ENCODE measurements at places on chromosomes 6 and 20.

DNA sequence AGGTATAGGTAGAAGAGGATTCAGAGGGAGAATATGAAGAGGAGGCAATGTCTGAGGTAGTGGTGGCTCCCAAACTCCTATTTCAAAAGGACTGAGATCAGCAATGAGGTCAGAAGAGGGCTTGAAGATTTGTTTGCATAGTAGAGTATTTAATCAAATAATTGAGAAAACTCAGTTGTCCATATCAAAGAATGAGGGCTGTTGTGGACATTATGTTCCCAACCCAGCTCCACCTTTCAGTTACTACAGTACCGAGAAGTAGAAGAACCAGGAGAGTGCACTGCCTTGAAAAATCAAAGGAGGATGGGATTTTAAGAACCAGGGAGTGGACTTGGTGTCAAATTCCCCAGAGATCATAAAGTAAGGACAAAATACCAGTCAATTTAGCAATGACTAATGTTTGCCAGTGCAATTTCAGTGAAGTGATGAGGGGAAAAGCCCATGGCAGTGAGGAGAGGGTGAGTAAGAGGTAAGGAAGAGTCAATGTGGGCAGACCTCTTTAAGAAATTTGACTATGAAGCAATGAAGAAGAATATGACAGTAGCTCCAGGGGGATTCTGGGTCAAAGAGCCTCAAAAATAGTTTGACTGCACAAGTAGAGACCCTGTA lies 382.4 kb downstream of the PKHD1 start:
- no peak for DNase-seq

GRCh38 chr20:43011491-43011890 lies 178.2 kb downstream of the PTPRT start:
- no peak for DNase-seq

DNA sequence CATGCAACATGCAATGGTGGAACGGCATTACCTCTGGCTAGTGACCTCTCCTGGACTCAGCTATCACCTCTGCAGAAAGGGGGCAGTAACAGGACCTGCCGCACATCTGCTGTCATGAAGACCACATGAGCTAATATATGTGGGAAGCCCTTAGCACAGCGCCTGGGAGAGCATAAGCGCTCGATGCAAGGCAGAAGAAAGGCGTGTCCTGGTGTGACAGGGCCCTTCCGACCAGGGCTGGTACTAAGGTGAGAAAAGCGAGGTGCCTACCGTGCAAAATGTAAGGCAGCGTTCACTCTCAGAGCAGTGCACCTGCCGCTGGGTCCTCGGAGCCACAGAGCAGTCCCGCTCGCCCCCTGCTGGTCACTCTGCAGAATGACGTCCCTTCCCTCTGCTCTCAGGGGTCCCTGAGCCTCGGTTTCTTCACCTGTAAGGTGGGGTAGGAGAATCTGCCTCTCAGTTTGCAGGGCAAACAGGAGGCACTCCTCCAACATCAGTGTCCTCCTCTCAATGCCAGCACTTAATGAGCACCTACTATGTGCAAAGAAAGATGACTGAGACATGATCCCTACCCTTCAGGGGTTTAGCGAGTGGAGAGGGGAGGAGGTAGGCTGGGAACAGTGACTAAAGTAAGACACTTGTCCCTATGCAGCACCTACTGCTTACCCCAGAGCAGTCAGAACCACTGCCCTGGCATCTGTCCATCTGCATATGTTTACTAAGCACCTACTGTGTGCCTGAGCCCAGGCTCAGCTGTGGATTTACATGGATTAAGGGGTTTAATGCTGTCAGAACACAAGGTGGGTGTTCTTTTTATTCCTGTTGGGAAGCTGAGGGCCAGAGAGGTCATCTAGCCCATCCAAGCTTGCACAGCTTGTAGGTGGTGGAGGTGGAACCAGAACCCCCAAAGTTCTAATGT lies 41.1 kb upstream of the PTGIS start:
- peak; percentile 59 for DNase-seq

- no peak for DNase-seq
Observed at GRCh38 chr20:33172781-33173180, 4.8 kb downstream of the BPIFA2 start.

- DNase-seq = no peak
Observed at GRCh38 chr6:79028641-79029314, 49.3 kb downstream of the PHIP start.

DNA sequence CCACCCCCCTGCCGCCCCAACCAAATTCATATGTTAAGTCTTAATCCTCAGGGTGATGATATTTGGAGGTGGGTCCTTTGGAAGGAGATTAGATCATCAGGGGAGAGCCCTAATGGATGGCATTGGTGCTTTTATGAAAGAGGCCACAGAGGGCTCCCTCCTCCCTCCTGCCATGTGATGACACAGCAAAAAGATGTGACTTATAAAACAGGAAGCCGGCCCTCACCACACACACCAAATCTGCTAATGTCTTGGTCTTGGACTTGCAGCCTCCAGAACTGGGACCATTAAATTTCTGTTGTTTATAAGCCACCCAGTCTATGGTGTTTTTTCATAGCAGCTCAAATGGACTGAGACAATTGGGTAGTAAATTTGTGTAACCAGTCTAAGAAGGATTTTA lies 176.3 kb downstream of the ADGRG6 start:
- peak; percentile 21 for DNase-seq

DNA sequence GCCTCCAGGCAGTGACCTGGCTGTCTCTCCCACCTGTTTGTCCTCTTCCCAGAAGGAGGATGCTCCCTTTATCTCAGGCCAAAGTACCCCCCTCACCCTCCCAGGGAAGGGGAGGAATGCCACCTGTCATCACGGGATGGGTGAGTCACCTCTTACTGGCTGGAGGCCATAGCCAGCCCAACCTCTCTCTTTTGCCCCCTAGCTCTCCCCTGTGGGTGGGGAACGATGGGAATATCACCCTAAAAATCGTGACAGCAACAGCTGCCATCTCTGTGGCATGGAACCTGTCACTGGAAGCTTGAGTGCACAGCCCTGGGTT lies 137.5 kb upstream of the PTPN1 start:
- DNase-seq = no peak

DNA sequence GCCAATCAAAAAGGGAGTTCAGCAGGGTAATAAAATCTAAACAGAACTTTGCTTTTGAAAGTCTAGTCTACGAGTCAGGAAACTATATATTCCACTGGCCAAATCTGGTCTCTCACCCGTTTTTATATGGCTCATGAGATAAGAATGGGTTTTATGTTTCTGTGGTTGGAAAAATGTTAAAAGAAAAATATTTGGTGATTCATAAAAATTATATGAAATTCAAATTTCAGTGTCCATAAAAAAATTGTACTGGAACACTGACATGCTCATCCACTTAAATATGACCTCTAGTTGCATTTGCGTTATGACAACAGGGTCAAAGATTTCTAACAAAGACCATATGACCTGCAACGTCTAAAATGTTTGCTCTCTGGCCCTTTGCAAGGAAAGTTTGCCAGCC lies 22.3 kb upstream of the LAMP5 start:
- DNase-seq = no peak

DNA sequence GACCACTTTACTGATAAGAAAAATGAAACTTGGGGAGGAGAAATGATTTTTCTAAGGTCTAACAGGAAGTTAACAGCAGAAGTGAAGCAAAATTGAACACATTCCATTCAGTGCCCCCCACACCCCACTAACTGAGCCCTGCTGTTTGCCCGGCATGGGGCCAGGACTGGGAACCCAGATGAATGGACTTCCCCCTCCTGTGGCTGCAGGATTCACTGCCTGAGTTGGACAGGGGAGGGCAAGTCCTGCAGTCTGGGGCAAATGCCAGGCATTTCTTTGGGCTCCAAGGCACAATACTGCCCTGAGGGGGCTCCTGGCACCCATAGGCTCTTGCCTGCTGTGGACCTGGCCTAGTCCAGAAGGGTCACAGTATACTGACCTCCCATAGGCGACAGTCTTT lies 28.3 kb downstream of the FYN start:
- DNase-seq = no peak

- DNase-seq = peak; percentile 93
Observed at GRCh38 chr6:85403331-85404015, 46.4 kb upstream of the NT5E start.

DNA sequence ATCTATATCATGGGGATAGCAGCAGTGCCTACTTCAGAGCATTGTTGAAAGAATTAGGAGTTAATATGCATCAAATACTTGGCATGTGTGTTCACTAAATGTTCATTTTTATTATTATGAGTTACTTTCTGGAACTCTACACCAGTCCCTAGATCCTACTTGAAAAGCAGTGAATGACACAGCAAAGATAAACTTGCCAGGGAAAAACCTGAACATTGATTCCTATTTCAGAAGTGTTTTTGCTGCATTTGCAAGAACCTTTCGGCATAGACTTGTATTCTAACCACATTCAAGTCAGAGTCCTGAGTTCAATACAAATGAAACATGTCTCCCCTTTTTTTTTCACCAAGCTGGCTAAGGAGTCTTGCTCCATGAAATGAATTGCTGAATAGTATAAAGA lies 187.4 kb upstream of the TAB2 start:
- peak; percentile 34 for DNase-seq

GRCh38 chr20:1207293-1207878 lies 4.1 kb downstream of the C20orf202 start:
- no peak for DNase-seq

- DNase-seq = no peak
Observed at GRCh38 chr6:93586306-93586705, 166.9 kb upstream of the EPHA7 start.

DNA sequence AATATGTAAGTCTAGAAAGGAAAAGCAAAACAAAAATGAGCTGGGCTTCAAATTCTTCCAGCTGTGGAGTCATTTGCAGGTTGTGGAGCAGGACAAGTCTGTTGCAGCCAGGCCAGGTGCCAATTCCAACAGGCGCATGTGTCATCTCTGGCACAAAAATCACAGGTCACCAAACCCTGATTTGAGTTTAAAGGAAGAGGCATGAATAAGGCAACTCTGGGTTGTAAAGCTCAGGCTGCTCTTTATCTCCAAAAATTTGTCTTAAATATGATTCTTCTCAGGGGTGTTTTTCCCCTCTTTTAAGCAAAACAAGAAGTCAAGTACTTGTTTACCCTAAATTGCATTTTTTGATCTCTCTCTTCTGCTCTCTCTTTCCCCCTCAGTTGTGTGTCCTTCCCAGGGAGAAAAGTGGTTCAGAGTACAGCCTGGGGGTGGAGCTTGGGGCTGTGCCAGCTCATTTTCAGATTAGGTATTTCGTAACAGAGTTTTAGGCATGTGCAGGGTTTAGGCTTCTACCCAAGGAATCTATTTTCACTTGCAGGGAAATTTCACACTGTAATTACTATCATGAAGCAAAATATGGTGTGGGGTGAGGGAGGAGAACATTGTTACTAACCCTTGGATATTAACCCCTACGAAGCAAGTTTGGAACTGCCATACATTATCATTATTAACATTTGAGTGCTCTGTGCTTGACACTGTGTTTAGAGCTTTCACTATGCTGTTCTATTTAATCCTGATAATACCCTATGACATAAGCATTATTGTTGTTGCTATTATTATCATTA lies 8.3 kb upstream of the NCOA3 start:
- DNase-seq = peak; percentile 93

DNA sequence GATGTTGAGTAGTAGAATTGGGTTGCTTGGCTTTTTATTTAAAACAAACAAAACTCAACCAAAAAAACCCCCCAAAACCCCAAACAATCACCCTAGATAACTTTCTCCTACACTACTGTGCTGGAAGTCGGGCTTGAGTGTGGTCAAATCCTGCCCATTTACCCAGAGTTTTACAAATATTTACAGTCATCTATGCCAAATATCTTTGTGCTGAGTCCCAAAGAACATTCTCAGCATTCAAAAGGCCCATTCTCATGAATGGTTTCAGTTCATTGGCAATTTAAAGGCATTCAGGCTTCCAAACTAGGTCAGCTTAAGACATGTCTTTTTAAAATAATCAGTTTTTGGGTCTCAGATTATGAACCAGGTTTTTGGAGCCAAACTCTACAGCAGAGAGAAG lies 1.8 kb downstream of the RNF144B start:
- peak; percentile 72 for DNase-seq

DNA sequence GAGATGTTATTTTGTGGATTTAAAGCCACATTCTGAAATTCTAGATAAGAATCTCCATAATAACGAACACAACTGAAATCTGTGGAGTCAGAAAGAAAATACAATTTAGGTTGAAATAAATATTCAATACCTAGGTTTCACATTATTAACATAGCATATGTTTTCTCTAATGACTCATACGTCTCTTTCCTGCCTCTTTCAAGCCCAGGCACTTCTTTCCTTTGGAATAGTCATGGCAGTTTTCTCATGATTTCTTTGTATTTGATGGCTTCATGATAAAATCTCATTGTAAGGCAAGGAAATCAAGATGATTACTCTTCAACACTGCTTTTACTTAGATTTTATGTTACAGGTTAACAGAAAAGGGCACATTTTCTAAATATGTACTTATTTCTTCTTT lies 803.7 kb downstream of the PHF3 start:
- DNase-seq = no peak

- no peak for DNase-seq
Observed at GRCh38 chr6:130766239-130767144, 60.7 kb upstream of the SMLR1 start.

DNA sequence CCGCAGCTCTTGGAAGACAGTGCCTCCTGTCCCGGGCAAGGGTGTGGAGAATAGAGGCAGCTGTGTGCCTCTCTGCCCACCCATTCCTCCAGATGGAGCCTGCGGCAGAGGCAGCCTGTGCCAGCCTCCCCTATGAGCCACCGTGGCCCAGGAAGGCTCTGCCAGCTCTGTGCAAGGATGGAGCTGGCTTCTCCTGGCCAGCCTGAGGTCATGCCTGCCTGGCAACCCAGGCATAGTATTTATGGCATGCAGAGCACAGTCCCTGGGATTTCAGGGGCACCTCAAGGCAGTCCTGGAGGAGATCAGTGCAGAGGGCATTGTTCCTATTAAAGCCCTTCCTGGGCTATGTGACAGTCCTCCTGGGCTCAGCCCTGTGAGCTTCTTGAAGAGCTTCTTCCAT lies 1.5 kb downstream of the EPB41L1 start:
- no peak for DNase-seq

DNA sequence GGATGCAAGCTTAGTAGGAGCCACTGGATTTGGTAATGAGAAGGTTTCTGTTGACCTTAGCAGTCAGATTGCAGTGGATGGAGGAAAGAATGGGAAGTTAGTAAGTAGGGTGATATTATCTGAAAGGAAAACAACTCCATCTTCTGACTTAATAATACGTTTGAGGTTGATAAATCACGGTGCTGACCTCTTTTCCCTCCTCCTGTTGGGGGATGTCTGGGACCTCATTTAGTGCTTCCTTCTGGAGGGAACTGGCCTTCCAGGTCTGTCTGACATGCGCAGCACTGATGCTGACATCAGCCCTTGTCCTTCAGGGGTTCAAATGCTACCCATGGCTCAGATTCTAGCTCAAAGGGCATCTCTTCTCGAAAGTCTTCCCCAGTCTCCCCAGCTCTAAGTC lies 48.2 kb upstream of the AKAP12 start:
- DNase-seq = no peak

GRCh38 chr20:51199920-51200319 lies 177.0 kb upstream of the KCNG1 start:
- DNase-seq = no peak

- no peak for DNase-seq
Observed at GRCh38 chr20:34084227-34084923, 27.7 kb downstream of the EIF2S2 start.
